ENCODE measurements at places on chromosomes 5 and 9.

DNA sequence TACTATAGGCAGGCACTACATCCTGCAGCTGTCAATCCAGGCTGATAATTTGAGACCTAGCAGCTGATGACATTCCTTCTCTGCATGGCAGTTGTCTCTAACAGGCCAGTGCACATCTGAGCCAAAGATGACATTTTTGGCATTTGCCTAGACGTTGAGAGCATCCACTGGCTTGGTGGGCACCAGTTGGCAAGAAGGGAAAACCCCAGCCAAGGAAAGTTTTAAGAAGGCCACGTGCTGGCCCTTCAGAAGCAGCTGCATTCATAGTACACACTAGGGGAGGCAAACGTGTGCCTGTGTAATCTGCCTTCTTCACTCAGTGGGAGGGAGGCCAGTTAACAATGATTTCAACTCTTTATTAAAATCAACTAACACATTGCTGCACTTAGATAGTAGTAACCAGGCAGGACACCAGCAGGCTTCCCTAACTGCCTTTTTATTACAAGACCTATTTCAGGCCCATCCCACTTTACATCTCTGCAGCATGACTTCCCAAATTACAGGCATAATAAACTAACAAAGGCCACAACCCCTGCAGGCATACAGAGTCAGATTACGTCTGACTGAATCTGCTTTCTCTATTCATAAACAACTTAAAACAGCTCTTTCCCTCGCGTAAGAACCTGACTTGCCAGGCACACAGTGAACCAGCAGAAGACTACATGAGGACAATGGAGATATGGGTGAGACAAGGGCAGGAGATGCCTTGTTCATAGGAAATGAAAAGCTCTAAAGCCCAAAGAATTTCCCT is 576.3 kb downstream of the PDE4D start:
- DNase-seq, result no peak

- no peak for DNase-seq
Observed at GRCh38 chr5:147259837-147260236, 25.0 kb downstream of the STK32A start.

GRCh38 chr5:116371935-116372334 is 202.7 kb downstream of the SEMA6A start:
- no peak for DNase-seq

DNA sequence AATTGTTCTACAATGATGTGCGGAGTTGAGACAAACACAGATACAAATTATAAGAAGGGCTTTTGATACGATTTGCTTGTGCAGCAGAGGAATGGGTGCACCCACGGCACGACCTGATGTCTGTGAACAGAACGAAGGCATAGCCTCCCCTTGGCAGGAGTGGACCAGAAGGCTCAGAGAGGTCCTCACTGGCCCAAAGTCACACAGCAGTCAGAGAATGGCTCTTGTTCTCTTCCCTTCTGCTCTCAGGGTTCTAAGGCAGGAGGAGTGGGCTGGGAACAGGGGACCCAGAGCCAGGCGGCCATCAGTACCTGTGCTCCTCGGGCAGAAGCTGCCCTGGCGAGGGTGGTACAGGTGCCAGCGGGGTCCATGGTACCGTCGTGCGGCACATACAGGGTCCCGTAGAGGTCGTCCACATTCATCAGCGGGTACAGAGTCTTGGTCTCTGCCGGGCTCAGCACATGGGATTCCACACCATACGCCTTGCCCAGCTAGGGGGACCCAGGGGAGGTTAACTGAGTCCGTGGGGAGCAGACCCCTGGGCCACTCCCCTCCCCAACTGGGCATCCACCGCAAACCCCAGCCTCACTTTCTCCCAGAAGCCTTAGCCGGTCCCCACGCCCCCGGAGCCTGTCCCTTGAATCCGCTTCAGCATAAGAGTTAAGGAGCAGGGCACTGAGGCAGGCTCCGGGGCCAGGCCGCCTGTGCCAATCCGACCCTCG is 7.0 kb downstream of the SARDH start:
- no peak for DNase-seq

DNA sequence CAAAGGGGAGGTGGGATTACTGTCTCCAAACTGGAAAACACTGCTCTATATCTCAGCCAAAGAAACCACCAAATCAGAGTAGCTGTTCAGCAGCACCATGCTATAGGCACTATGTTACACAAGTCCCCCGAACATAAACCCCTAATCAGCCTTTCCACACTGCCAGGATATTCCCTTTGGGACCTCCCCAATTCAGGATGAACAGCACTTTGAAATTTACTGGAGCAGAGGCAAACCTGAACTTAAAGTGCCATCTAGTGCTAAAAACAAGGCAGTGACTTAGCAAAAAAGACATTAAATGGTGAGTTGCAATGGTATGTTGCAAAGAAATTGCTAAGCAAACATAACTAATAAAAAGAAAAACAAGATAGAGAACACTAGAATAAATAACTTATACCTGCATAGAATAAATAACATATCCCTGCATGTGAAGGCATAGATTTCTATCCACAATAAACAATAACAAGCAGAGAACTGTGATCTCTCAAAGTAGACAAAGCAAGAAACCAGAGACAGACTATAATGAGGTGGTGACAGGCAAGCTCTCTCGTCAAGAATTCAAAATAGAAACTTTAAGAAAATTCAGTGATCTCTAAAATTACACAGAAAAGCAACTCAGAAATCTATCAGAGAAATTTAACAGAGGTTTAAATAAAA is 584.4 kb upstream of the ACO1 start:
- no peak for DNase-seq

- DNase-seq, result no peak
Observed at GRCh38 chr5:113381791-113382190, 53.0 kb downstream of the TSSK1B start.

GRCh38 chr5:78979117-78979742 is 5.9 kb downstream of the ARSB start:
- no peak for DNase-seq

DNA sequence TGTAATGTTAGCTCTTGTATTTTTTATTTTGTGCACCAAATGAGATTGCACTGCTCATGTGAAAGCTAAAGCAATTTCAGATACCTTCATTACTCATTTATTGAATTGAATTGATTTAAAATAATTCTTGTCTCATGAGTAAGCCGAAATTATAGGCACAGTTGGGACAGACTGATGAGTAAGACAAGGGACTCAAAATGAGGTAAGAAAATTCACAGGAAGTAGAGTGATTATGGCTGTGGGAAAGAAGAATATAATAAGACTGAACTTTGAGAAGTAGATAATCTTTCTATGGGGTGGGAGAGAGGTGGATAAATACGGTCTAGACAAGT is 51.1 kb downstream of the NUDT12 start:
- DNase-seq, result no peak

- no peak for DNase-seq
Observed at GRCh38 chr9:116592970-116593369, 94.1 kb upstream of the TRIM32 start.

DNA sequence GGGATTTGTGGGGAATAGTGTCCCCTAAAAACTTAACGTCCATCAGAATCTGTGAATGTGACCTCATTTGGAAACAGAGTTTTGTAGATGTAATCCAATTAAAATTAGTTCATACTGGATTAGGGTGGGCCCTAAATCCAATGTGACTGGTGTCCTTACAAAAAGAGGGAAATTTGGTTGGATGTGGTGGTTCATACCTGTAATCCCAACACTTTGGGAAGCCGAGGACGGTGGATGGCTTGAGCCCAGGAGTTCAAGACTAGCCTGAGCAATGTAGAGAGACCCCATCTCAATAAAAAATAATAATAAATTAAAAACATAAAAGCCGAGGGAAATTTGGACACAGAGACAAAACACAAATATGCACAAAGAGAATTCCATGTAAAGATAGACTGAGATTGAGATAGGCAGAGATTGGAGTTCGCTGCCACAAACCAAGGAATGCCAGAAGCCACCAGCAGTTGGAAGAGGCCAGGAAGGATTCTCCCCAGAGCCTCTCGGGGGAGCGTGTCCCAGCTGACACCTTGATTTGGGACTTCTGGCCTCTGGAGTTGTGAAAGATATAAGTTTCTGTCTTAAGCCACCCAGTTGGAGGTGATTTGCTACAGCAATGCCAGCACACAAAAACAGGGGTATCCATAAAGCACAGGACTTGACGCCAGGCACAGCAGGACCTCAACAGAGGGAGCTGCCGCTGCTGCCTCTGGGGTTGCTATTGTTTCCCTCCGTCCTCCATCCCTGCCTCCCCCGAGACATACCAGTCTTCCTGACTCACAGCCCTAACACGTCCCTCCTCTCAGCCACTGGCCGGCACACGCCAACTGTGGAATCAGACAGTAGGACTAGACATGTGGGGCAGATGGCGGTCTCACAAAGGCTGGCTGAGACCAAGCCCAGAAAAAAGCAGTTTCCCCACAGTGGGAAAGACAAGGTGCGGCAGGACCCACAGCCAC is 73.8 kb upstream of the IL17B start:
- DNase-seq, result no peak

DNA sequence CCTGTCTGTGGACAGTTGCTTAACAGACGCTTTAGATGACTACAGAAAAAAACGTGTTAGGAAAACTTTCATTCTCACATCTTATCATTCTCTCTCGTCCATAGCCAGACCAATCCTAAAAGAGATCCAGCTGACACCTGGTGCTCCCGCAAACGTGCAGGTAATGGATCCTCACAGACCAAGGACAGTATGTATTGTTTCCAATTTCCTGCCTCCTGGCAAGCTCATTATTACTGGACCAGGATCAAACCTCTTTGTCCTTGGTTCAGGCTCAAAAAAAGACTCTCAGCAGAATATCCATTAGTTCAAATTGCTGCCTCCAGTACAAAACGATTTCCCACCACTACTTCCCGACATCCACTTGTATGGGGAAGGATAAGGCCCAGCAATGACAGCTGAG is 62.4 kb downstream of the SERINC5 start:
- DNase-seq, result no peak

GRCh38 chr5:136538534-136538933 is 173.2 kb upstream of the TRPC7 start:
- DNase-seq, result no peak

- no peak for DNase-seq
Observed at GRCh38 chr5:65108786-65109743, 340.3 kb downstream of the CWC27 start.

DNA sequence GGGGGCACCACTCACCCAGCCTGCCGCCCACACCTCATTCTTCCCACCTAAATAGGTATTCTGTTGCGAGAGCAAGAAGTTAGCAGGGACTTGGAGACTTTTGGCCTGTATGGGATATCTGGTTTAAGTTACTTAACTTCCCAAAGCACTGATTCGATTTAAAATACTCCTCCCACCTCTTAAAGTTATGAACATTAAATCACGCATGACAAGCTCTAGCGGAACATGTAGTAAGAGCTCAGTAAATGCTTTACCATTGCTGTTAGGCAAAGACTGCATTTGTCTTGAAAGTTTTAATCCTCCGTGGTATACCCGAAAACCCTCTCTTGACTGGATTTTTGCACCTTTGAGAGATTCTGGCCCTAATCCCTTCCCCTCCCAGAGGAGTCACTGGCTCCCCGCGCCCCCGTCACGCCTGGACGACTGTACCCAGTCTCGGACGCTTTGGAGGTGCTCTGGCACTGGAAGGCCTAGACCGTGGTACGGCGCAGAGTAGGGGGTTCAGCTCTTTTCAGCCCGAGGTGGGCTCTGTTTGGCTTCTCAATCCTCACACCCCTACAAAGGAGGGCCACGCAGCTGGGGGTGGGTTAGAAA is 4.4 kb downstream of the GDNF start:
- no peak for DNase-seq

- DNase-seq, result no peak
Observed at GRCh38 chr5:98872674-98873073, 56.1 kb downstream of the CHD1 start.

- no peak for DNase-seq
Observed at GRCh38 chr9:2574203-2574602, 47.4 kb upstream of the VLDLR start.

GRCh38 chr9:13597004-13597403 is 317.5 kb upstream of the MPDZ start:
- DNase-seq, result no peak

GRCh38 chr9:13705373-13705772 is 425.9 kb upstream of the MPDZ start:
- no peak for DNase-seq

DNA sequence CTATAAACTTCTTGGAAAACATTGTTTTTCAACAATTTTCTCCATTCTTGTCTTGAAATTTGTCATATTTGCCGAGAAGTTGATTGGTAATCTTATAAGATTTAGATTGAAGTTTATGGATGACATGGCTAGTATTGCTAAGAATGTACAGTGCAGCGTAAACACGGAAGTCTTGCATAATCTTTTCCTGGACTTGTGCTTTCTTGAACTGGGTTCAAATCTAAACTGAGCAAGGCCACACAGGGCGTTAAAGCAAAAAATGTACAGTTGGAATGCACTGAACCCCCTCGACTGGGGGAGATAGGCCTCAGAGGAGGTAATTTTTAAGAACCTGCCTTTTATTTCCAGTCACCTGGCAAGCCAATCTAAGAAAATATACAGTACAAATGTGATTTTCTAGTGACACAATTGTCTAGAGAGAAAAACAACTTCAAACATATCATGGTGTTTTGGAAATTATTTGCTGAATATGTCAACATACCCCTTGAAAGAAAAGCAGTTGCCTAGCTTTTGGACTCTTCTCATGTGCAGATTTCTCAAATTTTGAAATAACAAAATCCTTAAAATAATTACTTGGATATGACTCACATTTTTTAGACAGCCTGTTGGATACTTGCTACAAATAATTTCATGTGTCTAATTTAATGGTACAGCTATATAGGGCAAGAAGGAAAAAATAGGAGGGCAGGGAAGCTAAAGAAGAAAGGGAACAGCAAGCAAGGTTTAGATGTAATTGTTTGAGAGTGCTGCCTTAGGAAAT is 18.5 kb upstream of the GAS1 start:
- no peak for DNase-seq

- DNase-seq, result no peak
Observed at GRCh38 chr9:130940027-130940549, 1.0 kb upstream of the FIBCD1 start.

DNA sequence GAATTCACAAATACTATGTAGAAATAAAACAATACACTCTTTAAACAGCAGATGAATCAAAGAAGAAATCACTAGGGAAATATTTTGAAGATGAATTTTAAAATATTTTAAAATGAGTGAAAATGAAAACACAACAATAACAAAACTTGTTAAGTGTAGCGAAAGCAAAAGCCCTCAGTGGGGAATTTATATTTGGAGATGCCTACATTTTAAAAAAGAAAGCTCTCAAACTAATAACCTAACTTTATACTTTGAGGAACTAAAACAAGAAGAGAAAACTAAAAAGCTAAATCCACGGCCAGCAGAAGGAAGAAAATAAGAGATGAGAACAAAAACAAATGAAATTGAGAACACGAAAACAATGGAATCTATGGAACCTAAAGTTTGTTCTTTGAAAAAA is 22.7 kb downstream of the SPDL1 start:
- DNase-seq, result no peak

DNA sequence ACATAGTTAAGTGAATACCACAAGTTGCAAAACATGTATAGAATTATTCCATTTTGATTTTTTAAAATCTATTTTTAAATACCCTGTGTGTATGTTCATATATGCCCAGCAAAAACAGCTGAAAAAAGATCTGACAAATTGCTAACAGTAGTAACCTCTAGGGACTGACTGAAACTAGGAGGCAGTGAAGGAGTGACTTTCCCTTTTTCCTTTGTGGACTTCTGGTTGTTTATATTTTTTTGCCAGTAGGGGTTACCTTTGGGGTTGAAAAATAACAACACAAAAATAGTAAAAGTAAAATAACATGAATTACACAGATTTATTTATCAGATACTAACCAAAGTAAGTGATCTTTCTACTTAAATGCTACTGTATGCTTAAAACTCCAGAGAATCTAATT is 2.9 kb downstream of the MEGF9 start:
- DNase-seq, result no peak

Measured in stimulated activated CD4-positive, alpha-beta T cell treated with anti-CD3 and anti-CD28 coated beads, Interleukin-15, amount 100 ng/mL, for 1 hour (primary cell).